ENCODE measurements at places on chromosomes 7 and 10.

GRCh38 chr7:130349911-130350782 is 5.5 kb downstream of the CPA5 start:
- no peak for DNase-seq

GRCh38 chr10:84173501-84173929 is at the start of gene GPR15LG:
Gene GPR15LG, plus strand, starts transcription at chr10:84173801. Its CDS starts 51 bp downstream, at chr10:84173852.
- DNase-seq = no peak

DNA sequence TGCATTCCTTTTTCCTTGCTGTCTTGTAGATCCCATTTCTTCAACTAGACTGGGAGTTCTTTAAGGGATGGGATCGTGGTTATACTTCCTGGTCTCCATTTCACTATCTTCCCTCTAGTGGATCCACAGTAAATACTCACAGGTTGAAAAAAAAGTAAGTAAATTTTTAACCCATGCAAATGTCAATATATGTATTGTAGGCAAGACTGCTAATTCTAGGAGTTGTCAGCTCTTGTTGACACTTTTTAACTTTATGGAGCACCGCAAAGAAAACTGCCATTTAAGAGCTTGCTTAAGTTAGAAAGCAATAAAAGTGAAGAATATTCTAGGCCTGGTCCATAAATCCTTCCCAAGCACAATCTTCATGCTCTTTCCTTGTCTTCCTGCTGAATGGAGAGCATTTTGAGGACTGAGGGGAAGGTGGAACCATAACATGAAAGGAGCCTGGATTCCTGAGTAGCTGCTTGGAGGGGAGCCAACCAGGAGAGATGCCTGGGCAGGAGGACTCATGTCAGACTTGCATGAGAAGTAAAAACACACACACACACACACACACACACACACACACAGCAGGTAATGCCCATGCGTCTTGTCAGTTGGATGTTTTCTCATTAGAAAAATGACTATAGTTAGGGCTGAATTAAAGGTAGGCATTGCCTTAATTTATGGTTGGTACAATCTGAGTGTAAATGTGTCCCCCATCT is 32.2 kb downstream of the VWA2 start:
- DNase-seq = no peak

GRCh38 chr10:71564194-71564820 is 155.3 kb downstream of the C10orf105 start:
- no peak for DNase-seq

GRCh38 chr7:20783700-20784387 is 2.8 kb downstream of the SP8 start:
- peak; percentile 46 for DNase-seq

GRCh38 chr10:90168244-90168643 is 466.9 kb downstream of the KIF20B start:
- no peak for DNase-seq
